ENCODE measurements at places on chromosomes 11 and 22.

DNA sequence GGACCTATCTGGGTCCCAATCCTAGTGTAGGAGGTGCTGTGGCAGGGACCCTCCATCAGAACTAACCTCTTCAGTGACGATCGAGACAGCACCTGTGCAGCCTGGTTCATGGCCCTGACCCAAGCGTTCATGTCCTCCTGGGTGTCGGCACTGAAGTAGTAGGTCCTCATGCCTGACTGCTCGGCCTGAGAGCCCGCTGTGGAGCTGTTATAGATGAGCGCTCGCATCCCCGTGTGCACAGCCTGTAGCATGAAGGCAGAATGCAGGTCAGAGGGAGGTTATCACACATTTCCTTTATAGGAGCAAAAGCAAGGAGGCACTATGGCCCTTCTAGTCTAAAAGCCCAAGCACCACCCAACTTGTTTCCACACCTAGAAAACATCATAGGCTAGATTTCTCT lies 103.0 kb downstream of the C11orf58 start:
- no peak for DNase-seq

DNA sequence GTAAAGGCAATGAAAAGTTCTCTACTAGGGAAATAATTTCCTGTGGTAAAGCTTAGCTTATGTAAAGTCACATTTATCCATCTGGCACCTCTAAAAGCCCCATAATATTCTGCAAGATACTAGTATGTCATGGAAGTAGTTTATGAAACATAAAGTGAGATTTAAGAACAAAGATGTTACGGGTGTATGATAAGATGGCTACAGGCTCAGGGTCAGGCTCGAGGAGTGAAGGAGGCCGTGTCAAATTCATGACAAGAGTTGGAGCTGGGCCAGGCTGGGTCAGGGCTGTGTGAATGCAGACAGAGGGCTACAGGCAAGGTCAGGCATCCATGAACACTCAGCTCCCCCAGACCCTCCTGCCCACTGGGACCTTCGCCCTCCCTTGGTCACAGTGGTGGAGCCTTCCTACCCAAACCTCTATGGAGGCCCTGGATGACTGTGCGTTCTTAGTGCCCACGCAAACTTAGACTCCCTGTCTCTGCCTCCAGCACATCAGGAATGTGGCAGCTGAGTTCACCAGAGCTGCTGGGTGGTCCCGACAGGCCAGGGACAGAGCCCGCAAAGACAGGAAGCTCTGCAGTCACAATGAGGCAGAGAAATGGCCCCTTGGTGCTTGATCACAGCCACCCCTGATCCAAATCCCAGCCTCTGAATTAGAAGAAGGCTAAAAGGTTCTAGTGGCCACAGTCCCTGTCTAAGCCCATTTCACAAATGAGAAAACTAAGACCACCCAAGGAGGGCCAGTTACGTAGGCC lies 14.8 kb downstream of the IGLL5 start:
- no peak for DNase-seq

- no peak for DNase-seq
These were observed 74.0 kb downstream of the TRAF6 start for GRCh38 chr11:36436064-36436463.

DNA sequence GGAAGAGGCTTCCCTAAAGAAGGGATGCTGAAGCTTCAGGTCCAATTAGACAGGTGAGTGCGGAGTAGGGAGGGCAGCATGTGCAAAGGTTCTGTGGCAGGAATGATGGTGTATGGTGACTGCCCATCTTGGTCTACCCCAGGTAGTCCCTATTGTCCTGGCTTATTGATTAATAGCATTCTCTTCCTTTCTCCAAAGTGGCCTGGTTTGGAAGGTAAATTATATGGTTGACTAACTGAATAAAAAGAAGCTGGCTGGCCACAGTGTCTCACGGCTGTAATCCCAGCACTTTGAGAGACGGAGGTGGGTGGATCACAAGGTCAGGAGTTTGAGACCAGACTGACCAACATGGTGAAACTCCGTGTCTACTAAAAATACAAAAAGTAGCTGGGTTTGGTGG lies 230.5 kb downstream of the MIAT start:
- DNase-seq = no peak

- no peak for DNase-seq
These were observed 6.6 kb upstream of the RNF169 start for GRCh38 chr11:74742070-74742469.

DNA sequence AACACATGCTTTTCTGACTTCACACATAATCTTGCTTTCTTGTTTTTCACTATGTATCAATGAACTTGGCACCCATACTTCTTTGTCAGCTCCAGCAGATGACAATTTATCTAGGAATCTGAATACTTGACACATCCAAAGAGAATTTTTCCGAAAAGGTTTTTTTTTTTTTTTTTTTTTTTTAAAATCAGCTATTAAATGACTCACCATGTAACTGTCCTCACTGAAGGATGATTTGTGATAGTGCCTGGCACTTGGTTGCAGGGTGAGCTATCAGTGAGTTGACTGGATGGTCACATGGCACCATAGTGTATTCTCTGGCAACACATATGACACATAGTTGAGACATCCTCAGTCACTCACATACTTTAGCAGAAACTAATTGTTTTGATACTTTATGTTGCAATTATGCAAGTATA lies 133.4 kb upstream of the E2F8 start:
- no peak for DNase-seq

GRCh38 chr11:73530109-73530508 lies 67.8 kb downstream of the FAM168A start:
- DNase-seq = no peak

DNA sequence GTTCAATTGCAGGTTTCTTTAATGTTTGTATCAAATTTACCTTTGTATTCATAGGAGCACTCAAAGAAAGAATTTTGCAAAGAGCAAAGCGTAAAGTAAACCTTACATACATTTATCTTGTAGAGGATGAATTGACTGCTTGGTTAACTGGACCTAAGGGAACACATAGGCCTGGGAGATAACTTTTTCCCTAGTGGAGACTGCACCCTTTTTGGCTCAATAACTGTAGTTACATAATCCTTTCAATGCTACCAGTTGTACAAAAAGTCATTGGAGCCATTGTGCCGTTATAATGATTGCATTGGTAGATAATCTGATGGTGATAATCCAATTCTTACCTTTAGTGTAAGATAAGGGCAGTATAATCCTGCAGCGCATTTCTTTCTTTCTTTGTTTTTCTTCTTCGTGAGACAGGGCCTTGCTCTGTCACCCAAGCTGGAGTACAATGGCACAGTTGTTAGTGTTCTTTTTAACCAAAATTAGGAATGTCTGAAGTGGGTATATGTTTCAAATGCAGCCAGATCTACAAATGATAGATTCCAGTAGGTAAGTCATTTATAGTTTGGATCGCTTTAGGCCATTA lies 18.3 kb downstream of the ATG13 start:
- no peak for DNase-seq

DNA sequence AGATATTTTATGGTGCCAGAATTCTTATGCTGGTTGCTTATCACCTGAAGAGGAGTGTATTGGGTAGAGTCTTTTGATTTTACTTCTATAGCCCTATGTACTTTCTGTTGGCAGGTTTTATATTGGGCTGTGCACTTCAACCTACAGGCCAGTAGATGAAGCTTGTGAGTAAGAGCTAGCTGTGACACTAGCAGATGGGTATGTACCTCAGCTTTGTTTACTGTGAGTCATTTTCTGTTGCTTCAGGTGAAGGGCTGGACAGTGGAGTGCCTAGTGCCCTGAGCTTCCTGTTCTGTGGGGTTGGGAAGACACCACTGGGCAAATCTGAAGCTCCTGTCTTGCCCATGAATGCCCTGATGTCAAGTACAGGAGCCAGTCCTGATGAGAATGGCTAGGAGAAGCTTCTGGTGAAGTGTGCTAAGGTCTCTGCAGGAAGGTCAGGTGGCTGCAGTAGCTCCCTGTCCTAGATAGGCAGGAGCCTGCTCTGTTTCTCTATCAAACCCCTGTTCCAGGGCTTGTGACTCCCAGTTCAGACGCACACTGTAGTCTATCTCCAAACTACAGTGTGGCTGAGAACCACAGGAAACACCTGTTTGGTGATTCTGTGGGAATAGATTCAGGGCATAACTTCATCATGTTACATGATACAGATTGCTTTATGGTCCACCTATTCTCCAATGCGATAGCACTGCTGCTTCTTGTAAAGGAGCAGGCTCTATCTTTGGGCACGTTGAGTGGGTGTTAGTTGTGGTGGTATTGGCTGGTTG lies 755.7 kb downstream of the KCNA4 start:
- no peak for DNase-seq

DNA sequence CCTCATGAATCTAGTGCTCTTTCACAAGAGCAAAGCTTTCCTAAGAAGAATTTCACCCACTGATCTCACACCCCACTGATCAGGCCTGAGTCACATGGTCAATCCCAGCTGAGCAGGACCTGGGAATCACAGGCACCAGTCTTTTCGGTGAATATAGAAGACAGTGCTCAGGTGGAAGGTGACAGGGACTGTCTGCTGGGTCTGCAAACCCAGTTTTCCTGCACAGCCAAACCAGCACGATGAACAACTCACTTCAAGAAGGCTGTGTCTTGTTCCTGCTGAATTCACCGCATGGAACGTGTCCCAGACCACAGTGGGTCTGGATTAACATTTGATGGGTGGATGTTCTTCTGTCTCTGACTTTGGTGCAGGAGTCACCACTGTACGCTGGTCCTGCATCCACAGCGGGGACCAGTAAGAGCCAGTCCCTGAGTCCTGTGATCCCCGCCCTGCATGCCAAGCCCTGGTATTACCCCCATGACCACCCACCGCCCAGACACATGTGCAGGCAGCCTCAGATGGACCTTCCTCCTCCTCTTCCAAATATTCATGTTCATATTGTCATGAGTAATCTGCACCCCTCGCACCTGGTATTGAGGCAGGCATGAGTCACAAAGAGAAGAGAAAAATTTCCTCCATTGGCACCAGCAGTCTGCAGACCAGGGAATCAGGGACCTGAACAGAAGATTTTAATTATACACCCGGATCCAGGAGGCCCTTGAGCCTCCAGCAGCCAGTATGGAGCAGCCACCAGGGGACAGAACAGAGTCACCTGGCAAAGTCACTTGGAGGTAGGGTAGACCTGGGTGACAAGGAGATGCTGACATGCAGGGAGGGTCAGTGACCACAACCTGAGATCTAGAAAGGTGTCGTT lies 8.6 kb upstream of the IGLL5 start:
- no peak for DNase-seq

- DNase-seq = no peak
These were observed 1.0 kb downstream of the CCDC85B start for GRCh38 chr11:65891219-65892136.

DNA sequence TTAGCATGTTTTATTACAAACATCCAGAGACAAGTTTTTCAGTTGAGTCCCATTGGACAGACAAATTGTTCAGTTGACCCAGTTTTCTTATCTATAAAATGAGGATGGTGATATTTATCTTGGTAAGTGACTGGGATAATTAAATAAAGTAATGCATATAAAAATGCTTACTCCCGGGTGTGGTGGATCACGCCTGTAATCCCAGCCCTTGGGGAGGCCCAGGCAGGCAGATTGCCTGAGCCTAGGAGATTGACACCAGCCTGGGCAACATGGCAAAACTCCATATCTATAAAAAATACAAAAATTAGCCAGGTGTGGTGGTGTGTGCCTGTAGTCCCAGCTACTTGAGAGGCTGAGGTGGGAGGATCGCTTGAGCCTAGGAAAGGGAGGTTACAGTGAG lies 15.6 kb upstream of the ACER3 start:
- DNase-seq = no peak

DNA sequence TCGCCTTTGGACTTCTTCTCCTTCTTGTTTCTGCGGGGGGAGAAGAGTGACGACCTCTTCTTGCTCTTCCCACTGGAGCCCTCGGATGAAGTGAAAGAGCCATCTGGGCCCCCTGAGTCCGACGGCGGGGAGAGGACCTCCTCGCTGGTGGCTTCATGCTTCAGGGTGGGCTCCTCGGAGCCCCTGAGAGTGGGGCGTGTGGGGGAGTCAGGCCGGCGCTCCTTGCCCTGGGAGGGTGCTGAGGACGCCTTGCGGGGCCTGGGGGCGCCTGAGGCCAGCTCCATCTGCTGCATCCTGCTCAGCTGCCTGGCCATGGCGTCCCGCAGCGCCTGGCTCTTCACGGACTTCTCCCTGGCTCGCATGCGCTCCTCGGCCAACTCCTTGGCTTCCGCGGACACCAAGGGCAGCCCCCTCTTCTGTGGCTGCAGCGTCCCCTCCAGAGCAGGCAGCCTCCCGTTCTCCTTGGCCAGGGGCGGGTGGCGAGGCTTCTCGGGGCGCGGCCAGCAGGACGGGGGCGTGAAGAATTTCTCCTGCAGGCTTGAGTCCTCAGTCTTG lies 43.3 kb upstream of the BID start:
- no peak for DNase-seq

GRCh38 chr22:40345815-40346184 lies 500 bp upstream of the ADSL start:
- peak; percentile 39 for DNase-seq

- DNase-seq = no peak
These were observed 77.9 kb downstream of the SIK3 start for GRCh38 chr11:117020287-117020686.

DNA sequence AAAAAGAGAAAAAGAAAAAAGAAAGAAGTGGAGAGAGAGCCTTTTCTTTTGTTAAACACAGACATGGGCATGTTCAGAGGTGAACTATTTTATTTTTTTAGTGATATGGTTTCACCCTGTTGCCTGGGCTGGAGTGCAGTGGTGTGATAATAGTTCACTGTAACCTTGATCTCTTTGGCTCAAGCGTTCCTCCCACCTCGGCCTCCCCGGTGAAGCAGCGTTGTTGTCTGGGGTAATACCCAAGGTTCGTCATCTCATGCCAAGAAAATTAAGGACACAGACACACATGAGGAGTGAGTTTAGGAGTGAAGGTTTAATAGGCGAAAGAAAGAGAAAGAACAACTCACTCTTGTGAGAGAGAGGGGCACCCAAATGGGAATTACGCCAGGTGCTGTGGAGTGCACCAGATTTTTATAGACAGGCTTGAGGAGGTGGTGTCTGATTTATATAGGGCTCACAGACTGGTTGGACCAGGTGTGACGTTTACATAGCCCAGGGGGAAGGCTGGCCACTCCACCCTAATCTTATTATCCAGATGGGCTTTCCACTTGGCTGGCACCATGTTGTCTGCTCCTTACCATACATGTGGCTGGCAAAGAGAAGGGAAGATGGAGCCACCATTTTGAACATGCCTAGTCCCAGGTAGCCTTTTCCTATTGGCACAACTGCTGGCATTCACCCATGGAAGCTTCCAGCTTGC lies 42.3 kb downstream of the GRAMD1B start:
- DNase-seq = no peak

GRCh38 chr11:69339983-69340565 lies 46.1 kb downstream of the MYEOV start:
- DNase-seq = no peak

- no peak for DNase-seq
These were observed 1.1 kb upstream of the APOBEC3H start for GRCh38 chr22:39095971-39096370.

- DNase-seq = no peak
These were observed 792.5 kb upstream of the LRRC4C start for GRCh38 chr11:42251984-42252383.

DNA sequence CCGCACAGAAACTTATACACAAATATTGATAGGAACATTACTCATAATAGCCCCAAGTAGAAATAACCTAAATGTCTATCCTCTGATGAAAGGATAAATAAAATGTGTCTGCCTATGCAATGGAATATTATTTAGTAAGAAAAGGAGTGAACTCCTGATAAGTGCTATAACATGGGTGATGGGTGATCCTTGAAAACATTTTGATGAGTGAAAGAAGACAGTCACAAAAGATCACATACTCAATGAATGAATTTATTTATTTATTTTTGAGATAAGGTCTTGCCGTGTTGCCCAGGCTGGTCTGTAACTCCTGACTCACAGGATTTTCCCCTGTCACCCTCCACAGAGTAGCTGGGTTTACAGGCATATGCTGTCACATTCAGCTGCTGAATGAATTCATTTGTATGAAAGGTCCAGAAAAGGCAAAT lies 17.3 kb downstream of the RNF121 start:
- DNase-seq = no peak

GRCh38 chr22:25546751-25547150 lies 17.7 kb upstream of the GRK3 start:
- no peak for DNase-seq
